ENCODE measurements at places on chromosomes 7 and 10.

DNA sequence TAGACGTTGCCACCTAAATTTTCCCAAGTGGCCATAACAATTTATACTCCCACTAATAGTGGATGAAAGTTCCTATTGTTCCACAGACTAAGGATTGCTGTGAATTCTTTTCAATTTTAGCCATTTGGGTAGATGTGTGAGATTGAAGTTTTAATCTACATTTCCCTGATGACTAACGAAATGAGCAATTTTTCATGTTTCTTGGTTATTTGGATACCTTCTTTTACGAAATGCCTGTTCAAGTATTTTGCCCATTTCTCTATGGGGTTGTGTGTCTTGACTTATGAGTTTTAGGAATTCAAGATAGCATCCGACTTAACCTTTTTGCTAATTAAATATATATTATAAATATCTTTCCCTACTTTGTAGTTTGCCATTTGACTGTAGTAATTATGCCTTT lies 16.4 kb upstream of the PRKG1 start:
- DNase-seq = no peak

- DNase-seq = no peak
Measured at GRCh38 chr10:131993275-131993674, 11.6 kb upstream of the BNIP3 start.

- DNase-seq = no peak
Measured at GRCh38 chr10:78000956-78001472, 28.3 kb downstream of the POLR3A start.

GRCh38 chr10:124821520-124821919 lies 19.9 kb downstream of the ABRAXAS2 start:
- DNase-seq = no peak

Measured in SW480 (cell line).